ENCODE measurements at places on chromosomes 3 and 15. TPM values are rescaled to one million over a fixed set of nuclear protein-coding genes. Genes with fewer than 3 reads are reported as not detected.

DNA sequence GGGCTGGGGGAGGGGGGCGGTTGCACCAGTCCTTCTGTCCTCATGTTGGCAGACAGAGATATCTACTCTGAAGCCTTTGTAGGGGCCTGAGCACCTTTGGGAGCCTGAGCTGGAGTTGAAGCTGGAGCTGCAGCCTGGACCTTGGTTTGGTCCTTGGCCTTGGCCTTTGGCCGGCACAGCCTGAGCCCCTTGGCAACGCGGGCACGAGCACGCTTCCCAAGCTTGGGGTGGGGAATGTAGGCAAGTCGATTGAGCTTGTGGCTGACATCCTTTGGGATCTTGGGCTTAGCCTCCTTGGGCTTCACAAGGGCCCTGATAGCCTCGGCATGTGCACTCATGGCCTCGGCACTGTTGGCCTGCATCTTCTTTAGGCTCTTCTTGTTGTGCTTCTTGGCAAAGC, 8.1 kb upstream of the ST6GAL1 start:
- no peak for DNase-seq

GRCh38 chr3:173785004-173785403, 387.5 kb downstream of the NLGN1 start:
- DNase-seq: no peak

- no peak for DNase-seq
Observed at GRCh38 chr3:38148311-38148882, 9.9 kb downstream of the MYD88 start.

GRCh38 chr3:61111825-61112224, 139.4 kb downstream of the FHIT start:
- no peak for DNase-seq

- no peak for DNase-seq
Observed at GRCh38 chr3:138328341-138328740, 1.3 kb downstream of the NME9 start.

DNA sequence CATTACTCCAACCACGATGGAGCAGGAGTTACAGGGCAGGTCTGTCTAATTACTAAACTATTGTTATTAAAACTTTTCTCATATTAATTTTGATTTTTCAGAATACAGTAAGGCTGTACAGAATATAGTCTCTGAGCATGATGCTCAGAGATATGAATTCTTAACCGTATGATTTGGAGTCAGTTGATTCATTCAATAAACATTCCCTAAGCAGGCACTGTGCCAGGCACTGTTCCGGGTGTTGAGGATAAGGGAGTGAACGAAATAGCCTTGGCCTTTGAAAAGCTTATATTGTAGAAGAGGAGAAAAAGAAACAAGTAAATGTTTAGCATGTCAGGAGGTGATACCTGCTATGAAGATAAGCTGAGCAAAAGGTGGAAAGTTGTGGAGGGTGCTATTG, 187.3 kb downstream of the KCNAB1 start:
- DNase-seq: no peak

DNA sequence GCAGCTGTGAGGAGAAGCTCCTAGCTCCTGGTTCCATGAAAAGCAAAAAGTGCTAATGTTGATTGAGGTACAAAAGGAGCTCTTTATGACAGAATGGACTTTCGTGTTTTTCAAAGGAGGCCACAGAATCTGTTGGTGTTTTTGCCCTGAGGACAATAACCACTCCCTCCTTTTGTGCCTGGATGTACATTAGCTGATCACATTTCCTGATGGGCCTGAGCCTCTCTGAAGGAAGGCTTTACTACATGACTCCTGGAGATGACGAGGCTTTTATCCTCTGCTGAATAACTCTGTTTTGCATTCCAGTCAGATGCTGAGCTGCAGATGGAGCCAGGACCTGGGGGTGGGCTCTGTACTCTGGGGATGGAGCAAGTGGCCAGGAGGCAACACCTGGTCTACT, 301.9 kb downstream of the CACNA2D3 start:
- no peak for DNase-seq

- DNase-seq: no peak
Observed at GRCh38 chr3:186985661-186986364, 55.5 kb downstream of the ST6GAL1 start.

DNA sequence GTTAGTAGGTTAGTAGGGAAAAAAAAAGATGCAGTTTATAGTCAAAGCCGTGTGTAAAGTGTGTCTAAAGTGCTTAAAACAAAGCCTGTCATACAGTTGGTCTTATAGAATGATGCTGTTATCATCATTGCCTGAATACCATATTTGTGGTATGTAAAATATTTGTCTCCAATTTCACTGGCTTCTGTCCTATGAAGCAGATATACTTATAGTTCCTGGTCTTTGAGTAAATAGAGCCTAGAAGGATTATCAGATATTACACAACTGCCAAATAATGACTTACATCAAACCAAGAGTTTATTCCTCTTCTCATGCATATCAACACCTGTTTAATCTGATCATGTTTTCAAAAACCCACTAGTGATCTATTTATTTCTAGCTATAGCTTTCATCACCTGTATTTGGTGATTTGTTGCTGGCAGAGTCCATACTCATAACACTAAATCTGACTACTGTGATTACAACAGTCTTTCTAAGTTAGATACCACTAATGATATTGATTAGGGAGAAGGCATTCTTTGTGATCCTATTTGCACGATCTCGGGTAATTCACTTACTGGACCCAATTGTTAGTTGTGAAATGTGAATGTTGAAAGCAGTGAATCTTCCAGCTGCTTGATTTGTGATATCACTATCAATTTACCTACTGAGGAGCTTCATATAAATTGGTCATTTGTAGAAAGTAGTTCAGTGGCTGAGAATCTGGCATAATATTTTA, 413.7 kb downstream of the LPP start:
- no peak for DNase-seq

DNA sequence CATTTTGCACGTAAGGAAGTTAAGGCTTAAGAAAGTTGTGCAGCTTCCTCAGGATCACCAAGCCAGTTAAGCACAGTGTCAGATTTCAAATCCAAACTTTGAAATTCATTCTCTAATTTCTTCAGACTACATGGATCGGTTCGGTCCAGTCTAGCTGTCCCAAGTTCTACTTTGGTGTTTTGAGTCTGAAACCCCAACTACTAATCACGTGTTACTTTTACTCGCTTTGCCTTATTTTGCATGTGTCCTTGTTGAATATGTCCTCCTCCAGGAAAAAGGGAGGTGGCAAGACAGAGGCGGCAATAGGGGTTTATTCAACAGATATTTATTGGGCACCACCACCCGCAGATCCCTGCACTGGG, 522 bp upstream of the GXYLT2 start:
- DNase-seq: no peak

DNA sequence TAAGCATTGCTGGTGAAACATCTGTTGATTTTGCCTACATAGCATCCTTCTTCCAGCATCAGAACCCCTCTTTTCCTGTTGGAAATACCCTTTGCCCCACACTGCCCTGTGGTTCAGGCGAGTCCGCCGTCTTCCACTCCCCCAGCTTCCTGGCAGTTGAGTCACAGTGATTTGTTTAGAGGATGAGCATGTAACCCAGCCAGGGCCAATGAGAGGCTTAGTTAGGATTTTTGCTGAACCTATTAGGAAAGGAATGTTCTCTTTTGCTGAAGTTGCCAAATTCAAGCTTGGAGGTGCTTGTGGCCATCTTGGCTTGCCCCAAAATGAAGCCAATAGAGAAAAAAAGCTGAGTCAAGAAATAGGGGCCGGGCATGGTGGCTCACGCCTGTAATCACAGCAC, 19.0 kb upstream of the MEX3B start:
- no peak for DNase-seq

DNA sequence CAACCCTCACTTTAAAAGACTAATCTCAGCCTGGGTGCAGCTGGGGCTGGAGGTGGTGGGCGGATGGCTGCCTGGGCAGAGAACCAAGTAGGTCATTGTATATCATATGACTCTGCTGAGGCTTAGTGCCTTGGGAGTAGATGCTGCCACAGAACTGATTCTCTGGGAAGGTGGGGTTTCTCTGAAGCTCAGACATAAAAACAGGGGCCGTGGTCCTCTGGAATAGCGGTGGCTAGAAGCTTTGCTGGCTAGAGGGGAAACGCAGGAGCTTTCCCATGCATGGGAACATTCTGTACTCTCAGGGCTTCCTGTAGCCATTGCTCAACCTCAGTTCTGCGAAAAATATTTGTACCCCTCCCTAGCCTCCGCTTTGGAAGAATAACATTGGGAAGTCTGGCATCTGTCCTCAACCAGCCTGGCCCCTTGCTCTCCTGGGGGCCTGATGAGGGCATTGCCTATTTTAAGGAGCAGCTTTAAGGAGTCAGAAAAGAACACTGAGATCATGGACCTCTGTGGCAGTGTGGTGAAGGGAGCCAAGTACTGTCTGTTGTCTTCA, 14.7 kb downstream of the TIMP4 start:
- DNase-seq: no peak

DNA sequence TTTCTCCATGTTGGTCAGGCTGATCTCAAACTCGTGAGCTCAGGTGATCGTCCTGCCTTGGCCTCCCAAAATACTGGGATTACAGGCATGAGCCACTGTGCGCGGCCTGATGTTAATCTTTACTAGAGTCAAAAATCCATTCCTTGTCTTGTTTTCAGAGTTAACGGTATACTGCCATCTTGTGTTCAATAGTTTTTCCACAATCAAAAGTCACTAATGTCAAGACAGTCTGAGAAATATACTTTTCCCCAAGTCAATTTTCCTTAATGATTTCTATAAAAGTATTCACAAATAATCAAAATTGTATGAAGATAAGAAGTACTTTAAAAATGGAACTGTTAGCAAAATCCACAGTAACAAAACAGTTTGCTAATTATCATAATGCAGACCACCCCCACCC, 8.5 kb downstream of the CRBN start:
- DNase-seq: no peak

- DNase-seq: no peak
Observed at GRCh38 chr3:113615976-113616375, 80.5 kb downstream of the USF3 start.

- DNase-seq: no peak
Observed at GRCh38 chr15:89785774-89786140, 9.6 kb downstream of the MESP2 start.

DNA sequence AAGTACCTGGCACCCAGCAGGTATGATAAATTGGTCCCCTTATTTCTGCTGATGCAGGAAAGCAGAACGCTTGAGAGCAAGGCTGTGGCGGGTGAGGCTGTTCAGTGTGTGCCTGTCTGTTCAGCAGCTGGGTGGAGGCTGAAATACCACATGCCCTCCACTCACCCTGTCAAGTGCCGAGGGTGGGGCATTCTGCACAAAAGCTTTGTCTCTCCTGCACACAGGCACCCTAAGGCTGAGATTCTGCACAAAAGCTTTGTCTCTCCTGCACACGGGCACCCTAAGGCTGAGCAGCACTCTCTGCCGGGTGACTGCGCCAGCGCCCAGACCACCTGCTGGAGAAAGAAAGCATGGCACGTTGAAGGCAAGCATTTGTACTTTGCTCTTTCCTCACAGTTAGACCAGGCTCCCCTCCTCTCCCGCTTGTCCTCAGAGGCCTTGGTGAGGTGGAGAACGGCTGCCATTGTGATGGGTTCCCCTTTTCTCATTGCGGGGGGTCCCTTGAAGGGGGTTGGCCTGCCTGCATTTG, 97.5 kb downstream of the BDH1 start:
- no peak for DNase-seq

- no peak for DNase-seq
Observed at GRCh38 chr3:106172780-106173179, 304.0 kb upstream of the CBLB start.

DNA sequence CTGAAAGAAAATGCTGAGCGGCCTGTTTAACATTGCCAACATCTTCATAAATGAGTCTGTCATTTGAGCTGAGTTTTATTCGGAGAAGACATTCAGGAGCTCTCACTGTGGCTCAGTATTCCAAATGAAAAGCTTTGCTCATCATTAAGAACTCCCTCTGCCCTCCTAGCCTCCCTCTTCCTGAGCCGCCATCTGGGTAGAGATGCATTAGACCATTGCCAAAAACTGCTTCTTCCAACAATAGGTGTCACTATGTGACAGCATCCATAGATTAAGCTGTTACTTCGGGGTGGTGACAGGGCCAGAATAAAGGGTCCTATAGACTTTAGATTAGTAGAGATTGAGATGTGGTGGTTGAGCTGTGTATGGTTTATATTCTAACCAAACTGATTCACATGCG, 501.4 kb upstream of the NR2F2 start:
- DNase-seq: no peak

DNA sequence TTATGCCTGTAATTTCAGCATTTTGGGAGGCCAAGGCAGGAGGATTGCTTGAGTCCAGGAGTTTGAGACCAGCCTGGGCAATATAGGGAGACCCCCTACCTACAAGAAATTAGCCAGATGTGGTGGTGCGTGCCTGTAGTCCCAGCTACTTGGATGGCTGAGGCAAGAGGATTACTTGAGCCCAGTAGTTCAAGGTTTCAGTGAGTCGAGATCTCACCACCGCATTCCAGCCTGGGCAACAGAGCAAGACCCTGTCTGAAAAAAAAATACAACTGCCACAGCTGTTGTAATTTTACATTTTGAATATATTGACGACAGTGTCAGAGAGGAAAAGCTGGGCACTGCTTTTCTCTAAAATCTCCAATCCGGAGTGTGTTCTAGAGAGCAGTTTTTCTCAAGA, 21.2 kb downstream of the TATDN2 start:
- peak; percentile 4 for DNase-seq

GRCh38 chr15:39198044-39199000, 382.6 kb upstream of the THBS1 start:
- no peak for DNase-seq

- DNase-seq: no peak
Observed at GRCh38 chr3:101817992-101818391, 31.3 kb upstream of the NFKBIZ start.

DNA sequence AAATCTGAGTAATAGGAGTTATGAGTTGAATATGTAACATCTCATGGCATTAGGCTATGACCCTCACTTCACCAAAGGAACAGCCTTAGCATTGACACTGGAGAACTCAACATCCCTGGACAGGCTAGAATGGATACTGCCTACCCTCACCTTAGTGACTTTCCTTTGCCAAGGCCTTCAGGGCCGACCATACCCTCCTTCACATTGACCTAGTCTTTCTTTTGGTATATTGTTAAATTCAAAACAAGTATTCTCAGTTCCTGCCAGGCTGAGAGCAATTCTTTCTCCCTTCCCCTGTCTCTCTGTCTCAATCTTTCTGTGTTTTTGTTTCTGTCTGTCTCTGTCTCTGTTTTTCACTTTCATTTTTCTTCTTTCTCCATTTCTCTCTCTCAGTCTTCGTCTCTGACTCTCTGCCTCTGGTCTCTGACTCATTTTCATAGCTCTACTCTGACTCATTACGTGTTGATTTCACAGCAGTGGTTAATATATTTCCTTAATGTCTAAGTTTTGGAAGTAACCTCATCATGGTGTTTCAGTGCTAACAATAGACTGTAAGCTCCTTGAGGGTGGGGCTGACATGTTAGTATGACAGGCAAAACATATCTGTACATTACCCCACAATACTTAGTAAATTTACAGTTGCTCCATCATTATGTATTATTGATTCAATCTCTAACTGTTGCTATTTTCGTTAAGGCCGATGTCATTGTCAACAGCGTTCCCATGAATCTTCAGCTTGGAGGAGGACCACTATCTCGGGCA, 32.5 kb downstream of the PARP15 start:
- DNase-seq: no peak

Gene SLC12A1
- total RNA-seq: not detected

Gene ADAMTS9
- 6.0 TPM for total RNA-seq

Gene SLC22A13
- total RNA-seq: 0.35 TPM

Gene OR5K2
- total RNA-seq: not detected

Gene HRH1
- 0.66 TPM for total RNA-seq

Gene BUB1B
- 0.88 TPM for total RNA-seq

Gene XYLB
- total RNA-seq: 29.9 TPM

Gene SOX14
- total RNA-seq: not detected

Gene CYP1A2
- 32.9 TPM for total RNA-seq

Gene COL8A1
- 1.3 TPM for total RNA-seq

Gene CAPN3
- 7.2 TPM for total RNA-seq

Gene ERC2
- not detected for total RNA-seq
